Right cardiac atrium (tissue), 5 donors: ENCODE measurements at places on chromosomes 3 and 15. TPM values are rescaled to one million over a fixed set of nuclear protein-coding genes. Genes with fewer than 3 reads are reported as not detected.

LIPC gene
- total RNA-seq, result 1.1 TPM

PPP4R2 gene
- 71.0 TPM for total RNA-seq

SLC9C1 gene
- 0.69 TPM for total RNA-seq

OR5K4 gene
- not detected for total RNA-seq

CDHR4 gene
- 0.29 TPM for total RNA-seq

TM2D3 gene
- 42.0 TPM for total RNA-seq

ZDHHC19 gene
- total RNA-seq, result not detected

PDZRN3 gene
- total RNA-seq, result 70.1 TPM

- no peak for DNase-seq
Measured at GRCh38 chr15:39998511-39999077, 40.4 kb downstream of the SRP14 start.

DNA sequence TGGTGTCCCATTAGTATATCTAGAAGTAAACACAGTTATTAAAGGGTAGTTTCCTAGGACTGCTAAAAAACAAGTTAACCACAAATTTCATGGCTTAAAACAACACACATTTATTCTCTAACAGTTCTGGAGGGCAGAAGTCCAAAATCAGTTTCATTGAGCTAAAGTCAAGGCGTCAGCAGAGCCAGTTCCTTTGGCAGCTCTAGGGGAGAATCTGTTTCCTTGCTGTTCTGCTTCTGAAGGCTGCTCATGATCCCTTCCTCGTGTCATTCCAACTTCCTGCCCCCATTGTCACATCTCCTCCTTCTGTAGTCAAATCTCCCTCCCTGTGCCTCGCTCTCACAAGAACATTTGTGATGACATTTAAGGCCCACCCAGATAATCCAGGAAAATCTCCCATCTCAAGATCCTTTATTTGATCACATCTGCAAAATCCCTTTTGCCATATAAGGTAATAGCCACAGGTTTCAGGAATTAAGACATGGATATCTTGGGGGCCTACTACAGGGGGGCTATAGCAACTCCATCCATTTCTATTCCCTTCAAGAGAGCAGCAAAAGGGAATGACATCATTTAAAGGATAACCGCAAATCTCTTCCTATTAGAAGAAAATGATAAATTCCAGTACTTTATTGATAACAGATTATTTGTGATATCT, 50.1 kb downstream of the GPR176 start:
- DNase-seq, result no peak

- DNase-seq, result no peak
Measured at GRCh38 chr3:59249004-59249403, 199.2 kb upstream of the CFAP20DC start.

GRCh38 chr3:16985608-16986007, 100.9 kb downstream of the PLCL2 start:
- no peak for DNase-seq

DNA sequence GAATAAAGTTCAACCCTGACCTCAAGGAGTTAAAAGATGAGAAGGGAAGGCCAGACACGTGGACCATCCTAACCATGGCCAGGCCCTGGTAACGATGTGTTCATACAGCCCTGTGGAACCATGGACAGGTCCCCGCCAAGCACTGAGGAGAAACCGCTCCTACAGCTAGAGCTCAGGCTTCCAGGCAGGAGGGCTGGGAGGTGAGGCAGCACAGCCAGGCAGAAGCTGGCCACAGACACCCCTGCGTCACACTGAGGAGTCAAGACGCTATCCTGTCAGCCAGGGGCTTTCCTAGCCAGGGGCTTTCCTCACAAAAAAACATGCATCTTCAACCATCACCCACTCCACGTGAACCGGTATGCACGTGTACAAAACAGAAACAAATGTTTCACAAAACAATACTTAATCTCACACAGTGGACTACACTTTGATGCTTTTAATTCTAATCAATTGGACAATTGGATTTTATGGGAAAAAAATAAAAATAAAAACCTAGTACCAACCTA, 73.2 kb downstream of the TBC1D2B start:
- DNase-seq, result no peak

DNA sequence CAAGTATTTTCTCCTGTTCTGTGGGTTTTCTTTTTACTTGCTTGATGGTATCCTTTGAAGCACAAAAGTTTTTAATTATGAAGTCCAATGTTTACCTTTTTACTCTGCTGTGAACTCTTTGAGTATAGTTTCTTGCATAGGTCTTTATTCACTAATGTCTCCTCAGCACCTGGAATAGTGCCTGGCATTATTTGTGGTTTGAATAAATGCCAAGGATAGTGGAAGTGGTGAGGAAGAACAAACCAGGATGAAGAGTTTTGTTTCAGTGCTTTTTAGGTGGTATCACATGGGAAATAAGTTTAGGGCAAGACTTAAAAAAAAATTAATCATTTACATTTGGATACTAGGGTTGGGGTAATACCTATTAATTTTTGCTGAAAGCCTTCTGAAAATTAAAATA, 25.7 kb downstream of the GPD1L start:
- no peak for DNase-seq

- no peak for DNase-seq
Measured at GRCh38 chr3:129690406-129690805, 83.9 kb upstream of the PLXND1 start.

DNA sequence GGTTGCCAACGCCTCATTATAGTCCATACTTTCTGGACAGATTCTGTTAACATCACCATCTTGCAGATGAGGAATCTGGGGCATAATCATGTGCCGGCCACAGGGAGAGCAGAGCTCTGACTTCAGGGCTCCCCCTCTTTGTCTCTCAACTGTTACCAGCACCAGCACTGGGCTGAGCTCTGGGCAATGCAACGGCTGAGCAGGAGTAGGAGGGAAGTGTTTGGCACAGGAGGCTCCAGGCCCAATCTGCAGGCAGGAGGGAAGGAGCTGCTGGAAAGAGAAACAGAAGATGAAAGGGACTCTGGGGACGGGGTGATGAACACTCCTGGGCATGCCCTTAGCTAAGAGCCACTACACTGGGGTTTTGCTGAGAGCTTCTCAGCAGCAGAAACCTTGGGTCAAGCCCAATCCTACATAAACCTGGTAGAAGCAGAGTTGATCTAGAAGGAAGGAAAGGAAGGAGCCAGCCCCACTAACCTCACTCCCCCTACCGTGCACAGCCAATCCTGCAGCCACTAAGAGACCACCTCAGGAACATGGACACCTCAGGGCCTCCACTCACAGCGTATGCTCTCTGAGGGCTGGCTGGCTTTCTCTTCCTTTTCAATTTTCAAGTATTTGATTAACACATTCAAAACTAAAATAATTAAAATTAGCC, 73.1 kb upstream of the SPATA12 start:
- DNase-seq, result no peak

DNA sequence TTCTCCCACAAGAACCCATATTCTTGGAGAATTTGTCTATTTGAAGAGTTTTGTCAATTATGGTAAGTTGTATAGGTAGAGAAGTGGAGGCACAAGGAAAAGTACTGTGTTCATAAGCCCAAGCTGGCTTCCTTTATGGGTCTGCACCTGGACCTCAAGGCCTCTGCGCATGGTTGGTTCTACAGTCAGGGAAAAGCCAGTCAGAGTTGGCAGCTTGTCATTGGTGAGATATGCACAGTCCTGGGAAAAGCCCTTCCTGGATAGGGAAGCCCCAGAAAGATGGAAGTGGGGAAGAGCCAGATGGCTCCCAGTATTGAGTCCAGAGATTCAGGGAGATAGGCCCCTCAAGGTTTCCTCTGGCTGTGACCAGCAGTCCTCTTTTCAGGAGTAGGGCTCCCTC, 15.8 kb downstream of the BOC start:
- DNase-seq, result no peak

- no peak for DNase-seq
Measured at GRCh38 chr3:187165144-187165543, 25.8 kb upstream of the RPL39L start.

DNA sequence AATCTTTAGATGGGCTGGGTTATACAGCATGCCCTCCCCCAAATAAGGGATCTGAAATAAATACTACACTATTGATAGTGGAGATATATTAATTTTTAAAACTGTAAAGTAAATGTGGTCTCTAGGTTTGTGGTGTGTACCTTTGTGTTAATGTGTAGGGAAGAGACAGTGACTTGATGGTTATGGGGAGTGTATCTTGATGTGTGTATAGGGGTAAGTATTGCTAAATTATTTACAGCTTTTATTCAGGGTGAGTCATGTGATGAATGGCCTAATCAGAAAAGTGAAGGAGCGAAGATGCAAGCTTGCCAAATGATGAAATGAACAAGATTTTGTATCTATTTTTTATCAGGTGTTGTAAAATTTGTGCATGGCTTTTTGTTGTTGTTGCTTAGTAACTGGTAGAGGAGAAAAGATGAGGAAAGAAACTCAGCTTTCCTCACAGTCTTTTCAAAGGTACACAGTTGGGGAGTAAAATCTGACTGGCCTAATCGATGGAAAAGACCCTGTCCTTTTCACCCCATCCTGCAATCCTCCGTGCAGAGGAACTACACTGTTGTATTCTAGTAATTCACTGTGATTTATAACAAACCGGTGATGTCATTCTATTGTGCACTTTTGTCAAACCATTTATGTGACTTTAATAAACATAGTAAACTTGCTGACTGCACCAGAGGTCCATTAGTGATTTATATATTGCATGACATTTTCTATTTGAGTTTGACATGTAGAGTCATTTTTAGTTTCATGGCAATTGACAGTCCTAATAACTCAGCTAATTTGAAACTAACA, 17.7 kb downstream of the FEM1B start:
- no peak for DNase-seq

- DNase-seq, result no peak
Measured at GRCh38 chr15:78989701-78990240, 44.9 kb upstream of the CTSH start.

- peak; percentile 49 for DNase-seq
Measured at GRCh38 chr3:21705769-21706168, 45.2 kb downstream of the ZNF385D start.

DNA sequence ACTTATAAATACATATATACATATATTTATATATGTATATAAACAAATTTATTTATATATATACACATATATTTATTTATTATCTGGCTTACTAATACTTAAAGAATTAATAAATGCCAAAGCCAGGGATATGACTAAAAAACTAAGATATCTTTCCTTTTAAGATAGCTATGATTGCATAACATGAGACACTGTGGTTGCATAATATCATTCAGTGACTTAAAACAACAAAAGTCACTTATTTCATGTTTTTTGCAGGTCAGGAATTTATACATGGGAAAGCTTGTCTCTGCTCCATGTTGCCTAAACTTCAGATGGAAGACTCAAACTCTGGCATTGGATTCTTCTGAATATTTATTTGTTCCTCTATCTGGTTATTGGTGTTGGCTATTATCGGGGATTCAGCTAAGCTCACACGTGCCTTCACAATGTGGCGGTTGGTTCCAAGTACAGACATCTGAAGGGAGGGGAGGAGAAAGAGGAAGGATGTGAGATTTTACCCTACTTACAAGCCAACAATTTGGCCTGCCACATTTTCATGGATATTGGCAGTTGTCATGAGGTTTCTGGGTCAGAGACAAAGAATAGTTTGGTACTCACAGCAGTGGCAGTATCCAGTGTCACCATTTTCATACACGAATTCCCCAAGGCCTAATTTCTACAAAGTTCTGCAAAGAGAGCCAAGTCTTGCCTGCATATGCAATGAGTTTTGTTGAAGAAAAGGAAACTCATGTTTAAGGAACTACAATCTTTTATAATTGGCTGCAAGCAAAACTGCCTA, 381.6 kb downstream of the EPHA3 start:
- DNase-seq, result no peak

DNA sequence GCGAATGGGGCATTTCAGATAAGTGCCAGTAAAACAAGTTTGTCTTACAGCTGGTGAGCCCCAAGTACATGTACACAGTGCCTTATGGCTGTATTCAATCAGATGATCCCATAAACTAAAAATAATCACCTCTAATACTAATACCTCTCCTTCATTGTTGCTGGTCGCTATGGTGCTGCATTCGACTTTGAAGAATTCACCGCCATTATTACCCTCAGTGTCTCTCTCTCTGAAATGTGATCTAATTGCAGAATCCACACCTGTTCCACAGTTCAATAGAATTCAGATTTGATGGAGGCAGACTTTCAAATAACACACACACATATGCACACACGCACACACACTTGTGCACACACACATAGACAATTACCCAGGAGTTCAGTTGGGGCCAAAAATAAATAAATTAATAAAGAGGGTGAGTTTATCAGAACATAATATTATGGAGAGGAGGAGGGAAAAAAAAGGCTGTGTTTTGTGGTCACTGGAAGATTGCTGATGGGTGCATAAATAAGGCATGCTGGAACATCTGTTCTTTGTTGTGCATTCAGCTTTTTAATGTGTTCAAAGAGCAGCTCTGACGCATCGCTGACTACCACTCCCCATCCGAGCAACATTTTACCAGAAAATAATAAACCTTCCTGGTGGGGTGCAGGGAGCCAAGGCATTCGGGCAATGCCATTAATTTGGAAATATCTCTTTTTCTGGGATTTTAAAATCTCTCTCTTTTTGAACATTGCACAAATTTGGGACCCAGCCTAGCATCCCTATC, 235.7 kb downstream of the SATB1 start:
- no peak for DNase-seq

DNA sequence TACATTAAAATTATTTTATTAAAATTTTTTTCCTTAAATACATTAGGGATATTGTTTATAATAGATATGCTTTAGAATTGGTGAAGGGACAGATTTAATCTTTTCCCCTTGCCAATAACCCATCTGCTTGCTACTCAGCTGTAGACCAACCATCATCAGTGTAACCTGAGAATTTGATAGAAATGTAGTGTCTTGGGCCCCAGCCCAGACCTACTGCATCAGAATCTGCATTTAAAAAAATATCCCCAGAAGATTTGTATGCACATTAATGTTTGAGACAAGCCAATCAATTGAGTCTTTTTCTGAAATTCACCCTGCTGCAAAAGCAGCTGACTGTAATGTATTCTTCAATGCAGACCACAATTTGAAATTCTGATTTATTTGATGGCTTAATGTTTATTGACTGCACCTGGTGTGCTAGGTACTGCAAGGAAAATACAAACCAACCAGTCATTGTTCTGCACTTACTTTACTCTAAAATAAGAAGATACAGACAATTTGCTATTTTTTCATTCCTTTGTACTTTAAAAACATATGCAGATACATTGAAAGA, 190.7 kb upstream of the SGO1 start:
- DNase-seq, result no peak

GRCh38 chr3:126422571-126423091, 27.9 kb downstream of the CFAP100 start:
- no peak for DNase-seq

- no peak for DNase-seq
Measured at GRCh38 chr3:73694983-73695757, 70.4 kb upstream of the PDZRN3 start.

- DNase-seq, result peak; percentile 83
Measured at GRCh38 chr15:43777267-43777914, 625 bp upstream of the ELL3 start.

DNA sequence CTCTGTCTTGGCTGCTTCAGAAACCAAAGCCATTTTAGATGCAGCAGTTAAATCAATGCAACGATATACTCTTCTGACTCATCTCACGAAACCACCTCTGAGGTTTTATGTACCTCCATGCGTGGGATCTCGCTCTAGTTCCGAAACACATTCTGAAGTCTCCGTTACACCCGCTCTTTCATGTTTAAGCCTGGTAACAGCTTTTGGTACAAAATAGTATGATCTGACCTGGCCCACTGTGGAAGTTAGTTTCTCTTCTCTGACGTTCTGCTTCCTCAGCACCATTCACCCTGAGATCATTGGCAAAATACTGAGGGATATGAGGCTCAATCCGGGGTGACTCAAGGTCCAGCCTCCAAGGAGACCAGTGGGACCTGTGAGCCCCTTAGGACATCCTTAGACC, 121.9 kb downstream of the TMEM266 start:
- no peak for DNase-seq

- DNase-seq, result no peak
Measured at GRCh38 chr3:15755780-15756179, 42.0 kb downstream of the ANKRD28 start.

- DNase-seq, result no peak
Measured at GRCh38 chr15:66169625-66170024, 83.9 kb downstream of the MEGF11 start.
